ENCODE measurements at places on chromosomes 2 and 18. TPM values are rescaled to one million over a fixed set of nuclear protein-coding genes. Genes with fewer than 3 reads are reported as not detected.
A peak's percentile ranks its signal among the peaks of the same experiment; 100 is the strongest.

- H3K27me3 ChIP-seq, result no peaks in the 10 kb centered on the region
- DNase-seq, result peak; percentile 32
- peak overlapping the region; percentile 97 for H3K27ac ChIP-seq
- H3K4me3 ChIP-seq, result peak overlapping the region; percentile 69
- peaks cover 95% of the 10 kb centered on the region for H3K4me1 ChIP-seq
- peaks cover 2% of the 10 kb centered on the region for H3K36me3 ChIP-seq
Measured at GRCh38 chr2:224952936-224953657, 89.2 kb downstream of the DOCK10 start.

DNA sequence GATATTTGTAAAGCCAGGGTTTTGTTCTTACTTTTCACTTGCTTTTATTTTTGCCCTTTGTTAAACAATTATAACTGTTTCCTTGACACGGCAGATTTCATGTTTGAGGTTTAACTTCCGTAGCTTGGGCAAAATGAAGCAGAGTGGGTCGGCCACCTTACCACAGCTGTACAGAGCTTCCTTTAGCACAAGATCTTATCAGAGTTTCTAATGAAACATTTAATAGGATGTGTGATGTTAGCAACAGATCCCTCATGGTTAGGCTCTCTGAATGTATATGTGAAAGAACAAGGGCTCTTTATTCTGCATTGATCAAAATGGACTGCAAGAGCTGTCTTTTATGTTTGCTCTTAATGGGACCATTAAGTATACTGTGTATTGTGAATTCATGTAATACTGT, 22.3 kb downstream of the RNF125 start:
- H3K36me3 ChIP-seq, result peaks cover 51% of the 10 kb centered on the region
- H3K27ac ChIP-seq, result peak overlapping the region; percentile 76
- peaks cover 78% of the 10 kb centered on the region for H3K4me1 ChIP-seq
- peak overlapping the region; percentile 41 for H3K4me3 ChIP-seq
- no peaks in the 10 kb centered on the region for H3K27me3 ChIP-seq
- peak; percentile 26 for DNase-seq

DNA sequence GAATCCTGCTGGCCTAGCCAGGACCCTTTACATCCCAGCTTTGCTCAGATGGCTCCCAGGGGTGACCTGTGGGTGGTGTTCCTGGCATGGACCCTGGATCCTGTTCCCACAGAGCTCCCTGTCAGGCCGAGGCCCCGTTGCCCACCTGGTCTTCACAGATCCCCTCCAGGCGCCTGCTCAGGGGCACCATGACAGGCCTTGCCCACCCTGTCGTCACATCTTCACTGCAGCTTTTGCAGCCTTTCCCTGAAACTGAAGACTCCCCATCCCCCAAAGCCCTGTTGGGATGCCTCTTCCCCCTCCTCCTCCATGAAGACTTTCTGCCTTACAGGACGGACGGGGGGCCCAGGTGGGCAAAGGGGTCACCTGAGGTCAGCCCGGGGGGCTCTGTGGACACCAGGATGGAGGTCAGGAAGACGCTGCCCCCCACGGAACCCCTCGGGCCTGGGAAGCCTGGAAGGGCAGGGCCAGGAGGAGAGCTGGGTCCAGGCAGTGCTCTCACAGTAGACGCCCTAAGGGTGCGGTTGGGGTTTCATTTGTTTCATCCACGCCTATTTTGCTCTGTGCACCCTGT, 13.0 kb upstream of the KIF1A start:
- H3K27me3 ChIP-seq, result peaks cover 31% of the 10 kb centered on the region
- H3K4me3 ChIP-seq, result no peak overlapping the region
- H3K27ac ChIP-seq, result no peak overlapping the region
- no peaks in the 10 kb centered on the region for H3K36me3 ChIP-seq
- DNase-seq, result no peak

DNA sequence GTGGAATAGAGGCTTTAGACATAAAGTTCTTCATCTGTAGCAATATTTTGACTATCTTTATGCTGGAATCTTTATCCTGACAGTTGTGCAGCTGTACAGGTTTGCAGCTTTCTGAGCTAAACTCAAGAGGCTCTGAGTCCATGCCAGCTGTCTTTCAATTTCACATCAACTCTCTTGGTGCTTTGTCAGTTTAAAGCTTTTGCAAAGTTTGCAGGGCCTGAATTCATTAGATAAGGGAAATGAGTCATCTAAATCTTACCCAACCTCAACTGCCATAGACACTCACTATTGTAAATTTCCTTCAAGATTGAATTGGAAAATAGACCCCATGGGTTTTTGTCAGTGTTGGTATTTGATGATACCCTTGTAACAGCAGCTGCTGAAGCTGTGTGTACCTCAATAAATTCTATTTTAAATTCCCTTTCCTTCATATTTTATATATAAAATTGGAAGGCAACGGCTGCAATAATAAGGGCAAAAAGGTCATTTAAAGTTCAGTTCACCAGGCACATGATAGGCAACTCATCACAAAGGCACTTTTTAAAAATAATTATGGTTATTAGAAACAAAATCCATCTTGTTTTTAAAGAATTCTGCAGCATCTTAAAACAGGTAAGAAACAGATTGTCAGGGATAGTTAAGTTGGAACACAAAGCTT, 169.9 kb upstream of the SLC39A10 start:
- H3K4me3 ChIP-seq, result peak overlapping the region; percentile 78
- H3K36me3 ChIP-seq, result peaks cover 4% of the 10 kb centered on the region
- peak; percentile 13 for DNase-seq
- H3K27ac ChIP-seq, result peak overlapping the region; percentile 84

DNA sequence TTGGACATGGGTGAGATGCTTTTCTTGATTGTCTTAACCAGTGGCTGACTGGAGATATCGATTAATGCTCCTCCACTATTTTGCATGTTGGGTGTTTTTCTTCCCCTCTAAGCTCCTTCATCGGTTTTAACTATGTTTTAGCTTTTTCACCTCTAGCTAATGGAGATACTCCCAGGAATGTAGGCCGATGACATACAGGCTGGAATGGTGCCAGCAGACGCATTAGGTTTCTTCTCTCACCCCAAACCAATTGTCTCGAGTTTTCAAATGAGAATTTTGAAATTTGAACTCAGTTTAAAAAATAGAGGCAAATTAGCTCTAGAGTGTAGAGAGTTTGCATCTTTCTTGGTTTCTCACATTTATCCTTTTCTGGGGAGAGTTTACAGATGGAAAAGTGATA, 247.6 kb downstream of the RPRM start:
- no peaks in the 10 kb centered on the region for H3K27me3 ChIP-seq
- H3K36me3 ChIP-seq, result peaks cover 1% of the 10 kb centered on the region
- no peak for DNase-seq
- no peak overlapping the region for H3K4me3 ChIP-seq
- H3K27ac ChIP-seq, result no peak overlapping the region

GRCh38 chr2:5036256-5036655, 655.9 kb upstream of the SOX11 start:
- no peaks in the 10 kb centered on the region for H3K27me3 ChIP-seq
- no peaks in the 10 kb centered on the region for H3K36me3 ChIP-seq
- no peak for DNase-seq
- no peaks in the 10 kb centered on the region for H3K4me1 ChIP-seq
- H3K4me3 ChIP-seq, result no peak overlapping the region

Gene MGAT4A
- 108 TPM for total RNA-seq

Measured in activated T-cell treated with anti-CD3 and anti-CD28 coated beads, Interleukin-2, amount 50 U/mL, for 72 hours (primary cell).